ENCODE measurements at places on chromosomes 3 and 15.
A peak's percentile ranks its signal among the peaks of the same experiment; 100 is the strongest.

DNA sequence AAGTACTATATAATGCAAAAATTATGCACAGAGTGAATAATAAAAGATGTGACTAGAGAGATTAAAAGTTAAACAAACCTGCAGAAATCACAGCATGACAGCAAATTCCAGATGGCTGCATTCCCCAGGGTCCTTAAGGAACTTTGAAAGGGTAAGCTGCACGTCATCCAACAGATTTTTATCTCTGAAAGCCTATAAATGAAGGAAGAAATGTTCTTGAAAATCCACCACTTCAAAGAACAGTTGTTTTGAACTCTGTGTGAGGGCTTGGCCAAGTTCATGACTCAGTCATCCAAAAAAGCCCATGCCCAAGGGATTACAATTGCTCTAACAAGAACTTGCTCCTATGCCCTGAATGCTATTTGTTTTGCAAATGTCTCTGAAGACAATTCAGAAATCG lies 603.6 kb downstream of the PLOD2 start:
- DNase-seq, result no peak

DNA sequence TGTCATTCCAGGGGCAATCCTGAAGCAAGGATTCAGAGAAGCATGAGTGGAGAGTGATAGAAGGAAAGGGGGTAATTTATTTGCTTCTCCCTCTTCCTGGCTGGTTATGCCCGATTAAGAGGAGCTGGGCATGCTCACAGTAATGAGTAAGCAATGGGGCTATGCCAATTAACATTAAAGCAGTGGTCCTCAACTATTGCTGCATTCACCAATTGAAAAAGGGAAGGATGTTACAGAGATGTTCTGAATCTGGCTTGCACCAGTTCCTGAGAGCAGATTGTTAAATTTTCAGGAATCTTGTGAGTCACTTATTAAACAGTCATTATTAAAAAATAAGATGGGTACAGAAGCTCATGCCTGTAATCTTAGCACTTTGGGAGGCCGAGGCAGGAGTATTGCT lies 85.9 kb upstream of the ZBTB20 start:
- DNase-seq, result no peak

GRCh38 chr15:23395030-23395692 lies 40.6 kb downstream of the GOLGA8S start:
- DNase-seq, result peak; percentile 56

DNA sequence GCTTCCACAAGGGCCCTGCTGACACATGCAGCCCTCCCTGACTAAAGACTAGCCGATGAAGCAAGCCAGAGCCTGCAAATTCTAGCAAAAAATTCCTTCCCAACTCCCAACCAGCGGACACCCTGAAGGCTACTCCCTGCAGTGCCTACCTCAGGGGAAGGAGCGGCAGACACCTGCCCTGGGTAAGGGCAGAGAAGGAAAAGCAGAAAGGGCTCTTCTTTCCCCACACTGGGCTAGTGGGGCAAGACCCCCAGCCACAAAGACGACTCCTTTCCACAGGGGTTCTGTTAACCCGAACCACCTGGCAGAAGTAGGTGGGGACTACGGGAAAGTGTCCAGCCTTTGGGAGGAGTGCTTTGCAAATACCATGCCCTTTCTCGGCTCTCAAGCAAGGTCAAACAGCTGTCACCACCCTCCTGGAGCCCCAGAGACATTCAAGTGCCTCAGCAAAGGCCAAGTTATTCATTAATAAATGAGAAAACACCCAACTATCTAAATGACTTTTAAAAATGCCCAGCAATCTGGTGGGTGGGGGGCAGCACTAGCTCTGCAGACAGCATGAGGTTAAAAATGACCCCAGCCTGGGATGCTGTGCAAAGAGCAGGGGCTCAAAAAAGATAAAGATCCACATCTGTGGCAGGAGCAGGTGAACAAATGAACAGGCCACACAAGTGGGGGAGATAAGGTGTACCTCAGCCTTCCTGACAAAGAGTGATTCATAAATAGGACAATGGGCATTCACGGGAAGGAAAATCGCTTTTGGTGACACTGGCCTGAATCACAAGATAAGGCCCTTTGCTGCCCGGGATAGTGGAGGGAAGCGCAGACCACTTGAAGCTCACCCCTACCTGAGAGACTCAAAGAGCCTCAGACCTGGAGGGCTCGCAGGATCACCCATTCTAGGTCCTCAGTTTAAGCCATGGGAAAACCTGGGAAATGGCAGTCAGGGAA lies 33.0 kb downstream of the CCDC12 start:
- DNase-seq, result no peak

DNA sequence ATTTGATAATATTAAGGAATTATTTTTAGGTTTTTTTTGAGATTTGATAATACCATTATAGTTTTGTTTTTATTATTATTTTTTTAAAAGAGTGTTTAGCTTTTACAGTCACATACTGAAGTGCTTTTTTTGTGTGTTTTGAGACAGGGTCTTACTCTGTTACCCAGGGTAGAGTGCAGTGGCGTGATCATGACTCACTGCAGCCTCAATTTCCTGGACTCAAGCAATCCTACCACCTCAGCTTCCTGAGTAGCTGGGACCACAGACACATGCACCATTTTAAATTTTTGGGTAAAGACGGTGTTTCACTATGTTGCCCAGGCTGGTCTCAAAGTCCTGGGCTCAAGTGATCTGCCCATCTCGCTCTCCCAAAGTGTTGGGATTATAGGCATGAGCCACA lies 73.0 kb downstream of the SUMF1 start:
- DNase-seq, result no peak

GRCh38 chr3:135231737-135232136 lies 436.7 kb downstream of the EPHB1 start:
- no peak for DNase-seq

DNA sequence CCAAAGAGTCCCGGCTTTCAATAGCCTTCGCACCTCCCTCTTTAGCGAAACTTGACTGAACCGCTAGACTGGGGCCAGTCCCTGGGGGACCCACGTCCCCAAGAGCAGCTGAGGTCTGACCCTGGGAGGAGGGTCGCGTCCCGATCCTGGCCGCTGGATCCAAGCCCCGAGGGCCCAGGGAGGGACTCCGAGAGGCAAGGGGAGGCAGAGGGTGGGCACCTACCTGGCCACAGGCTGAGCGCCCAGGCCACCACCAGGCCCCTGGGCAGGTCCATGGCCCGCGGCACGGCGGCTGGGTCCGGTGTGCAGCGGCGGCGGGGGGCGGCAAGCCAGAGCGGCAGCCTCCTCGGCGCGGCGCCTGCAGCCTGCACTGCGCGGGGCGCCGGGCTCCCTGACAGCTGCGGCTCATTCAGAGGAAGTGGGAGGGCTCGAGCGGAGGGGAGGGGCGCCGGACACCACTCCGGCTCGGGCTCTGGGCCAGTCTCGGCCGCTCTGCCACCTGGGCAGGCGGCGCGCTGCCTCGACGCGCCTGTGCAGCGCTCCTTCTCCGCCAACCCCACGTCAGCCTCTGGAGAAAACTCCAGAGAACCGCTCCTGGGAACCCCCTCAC lies at the start of gene ITGA11:
Gene ITGA11 (minus strand): TSS at position 372 of the 610 bp plus-strand sequence. CDS start 97 bp downstream, at position 275.
- peak; percentile 89 for DNase-seq

- DNase-seq, result peak; percentile 99
Observed at GRCh38 chr3:4978204-4978965, 852 bp upstream of the BHLHE40 start.

DNA sequence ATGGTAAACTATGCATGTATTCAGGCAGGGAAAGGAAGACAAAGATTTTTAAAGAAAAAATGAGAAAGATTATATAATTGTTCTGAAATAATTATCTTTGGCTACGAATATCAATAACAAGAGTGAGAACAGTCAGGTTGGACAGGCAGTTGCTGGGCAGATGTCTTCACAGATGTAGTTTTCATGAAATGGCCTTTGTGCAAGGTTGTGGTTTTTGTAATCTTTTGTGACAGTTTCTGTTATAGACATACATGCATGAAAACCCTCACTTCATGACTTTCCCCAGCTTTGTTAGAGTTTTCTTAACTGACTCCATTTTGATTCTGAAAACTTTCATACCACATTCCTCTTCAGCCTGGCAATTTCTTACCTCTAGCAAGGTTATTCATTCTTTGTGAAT lies 34.9 kb upstream of the SLC25A36 start:
- DNase-seq, result no peak

GRCh38 chr15:91867581-91868026 lies 14.1 kb downstream of the SLCO3A1 start:
- peak; percentile 92 for DNase-seq

GRCh38 chr3:12465836-12466225 lies 18.4 kb upstream of the TSEN2 start:
- DNase-seq, result no peak

DNA sequence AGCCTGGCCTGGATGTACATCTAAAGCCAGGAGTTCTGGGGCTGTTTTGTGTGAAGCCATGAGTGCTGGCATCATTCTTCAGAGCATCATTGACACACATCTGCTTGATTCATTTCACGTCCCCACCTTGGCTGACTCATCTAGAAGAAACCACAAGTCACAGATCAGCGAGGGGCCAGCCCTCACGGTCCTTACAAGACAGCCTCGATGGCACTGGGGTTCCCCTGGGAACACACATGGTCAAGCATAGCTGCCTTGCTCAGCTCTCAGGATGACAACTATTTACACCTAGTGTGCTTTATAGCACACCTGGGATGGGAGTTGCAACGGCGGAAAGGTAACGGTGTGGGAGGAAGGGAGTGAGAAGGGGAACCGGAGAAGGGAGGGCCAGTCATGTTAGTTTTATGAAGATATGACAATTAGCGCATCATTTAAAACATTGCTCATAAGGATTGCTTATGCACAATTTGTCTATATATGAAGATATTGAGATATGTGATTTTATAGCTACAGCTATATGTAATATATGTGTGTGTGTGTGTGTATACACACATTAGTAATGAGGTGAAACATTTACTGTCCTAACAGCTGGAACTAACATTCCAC lies 227.1 kb downstream of the RPLP1 start:
- DNase-seq, result no peak

- DNase-seq, result no peak
Observed at GRCh38 chr3:16174976-16175901, 759 bp downstream of the GALNT15 start.

- no peak for DNase-seq
Observed at GRCh38 chr15:78308422-78309032, 9.1 kb upstream of the SKIC8 start.

DNA sequence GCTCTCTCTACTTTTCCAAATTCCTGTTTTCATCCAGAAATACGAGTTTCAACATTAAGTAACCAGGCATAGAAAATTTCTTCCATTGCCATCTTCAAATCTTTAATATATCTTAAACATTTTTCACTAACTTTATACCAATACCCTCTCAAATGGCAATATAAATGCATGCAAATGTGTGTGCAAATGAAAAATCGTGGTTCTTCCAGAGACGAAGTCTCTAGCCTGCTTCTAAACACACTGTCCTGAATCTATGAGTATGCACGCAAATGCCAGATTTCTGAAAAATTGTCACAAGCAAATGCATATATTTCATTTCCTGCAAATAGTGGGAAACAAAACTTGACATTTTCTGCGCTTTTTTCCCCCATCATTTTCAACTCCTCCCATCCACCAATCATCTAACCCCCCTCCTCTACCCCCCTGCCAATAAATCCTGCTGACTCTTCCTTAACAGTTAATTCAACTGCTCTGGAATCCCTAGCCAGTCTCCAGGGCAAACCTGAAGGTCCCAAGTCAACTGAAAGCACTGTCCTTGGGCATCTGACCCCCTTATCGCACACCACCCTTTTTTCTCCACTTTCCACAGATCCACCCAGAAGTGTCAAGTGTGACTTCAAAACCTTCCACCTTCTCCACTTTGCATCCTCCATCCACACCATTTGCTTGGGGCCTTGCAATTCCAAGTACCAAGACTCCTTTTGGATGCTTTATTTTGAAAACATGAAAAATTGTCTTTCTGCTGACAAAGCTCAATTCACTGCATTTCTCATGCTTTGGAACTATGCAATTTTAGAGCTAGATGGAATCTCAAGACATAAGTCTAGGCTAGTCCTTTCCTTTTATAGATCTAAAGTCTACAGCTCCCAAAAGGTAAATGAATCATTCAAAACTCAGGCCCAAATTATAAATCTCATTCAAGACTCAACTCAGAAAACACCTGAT lies 144.7 kb downstream of the OSBPL10 start:
- no peak for DNase-seq

DNA sequence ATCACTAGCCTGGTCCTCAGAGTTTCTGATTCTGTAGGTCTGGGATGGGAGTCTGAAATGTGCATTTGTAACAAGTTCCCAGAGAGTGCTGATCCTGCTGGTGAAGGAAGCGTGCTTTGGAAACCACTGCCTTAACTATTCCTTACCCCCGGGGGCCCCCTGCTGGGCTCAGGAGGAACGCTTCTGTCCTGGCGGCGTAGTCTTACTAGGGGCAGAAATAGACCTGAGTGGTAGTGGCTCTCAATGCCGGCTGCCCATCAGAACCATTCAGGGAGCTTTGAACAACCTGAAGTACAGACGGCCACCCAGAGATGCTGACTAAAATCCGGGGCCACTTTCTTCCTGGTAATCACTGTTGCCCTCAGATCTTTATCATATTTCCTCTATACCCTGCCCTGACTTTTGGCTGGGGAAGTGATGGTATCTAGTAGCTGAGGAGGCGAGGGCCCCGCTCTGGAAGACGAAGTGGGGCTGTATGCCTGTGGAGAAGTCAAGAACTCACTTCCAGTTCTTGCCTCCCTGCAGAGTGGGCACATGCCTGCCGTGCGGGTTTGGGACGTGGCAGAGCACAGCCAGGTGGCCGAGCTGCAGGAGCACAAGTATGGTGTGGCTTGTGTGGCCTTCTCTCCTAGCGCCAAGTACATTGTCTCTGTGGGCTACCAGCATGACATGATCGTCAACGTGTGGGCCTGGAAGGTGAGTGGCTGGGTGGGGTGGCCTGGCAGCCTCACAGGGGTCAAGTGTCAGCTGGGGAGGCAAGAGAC lies 16.3 kb upstream of the JMJD7 start:
- peak; percentile 89 for DNase-seq

GRCh38 chr3:185984203-185984602 lies 46.4 kb upstream of the TRA2B start:
- no peak for DNase-seq

DNA sequence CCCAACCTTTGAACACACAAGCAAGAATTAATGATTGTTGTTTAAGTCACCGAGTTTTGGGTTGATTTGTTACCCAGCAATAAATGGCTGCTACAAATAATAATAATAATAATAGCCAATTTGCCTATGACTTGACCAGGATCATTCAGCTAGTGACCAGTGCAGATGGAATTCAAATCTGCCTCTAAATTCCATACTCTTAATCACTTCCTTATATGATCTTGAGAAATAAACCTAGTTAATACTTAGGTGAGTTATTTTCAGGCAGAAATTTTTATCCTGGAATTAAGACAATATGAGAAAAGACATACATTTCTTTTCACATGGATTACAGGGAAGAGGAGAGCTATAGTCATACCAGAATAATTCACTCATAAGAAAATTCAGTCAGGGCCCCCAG lies 116.0 kb upstream of the GALNT15 start:
- DNase-seq, result no peak

DNA sequence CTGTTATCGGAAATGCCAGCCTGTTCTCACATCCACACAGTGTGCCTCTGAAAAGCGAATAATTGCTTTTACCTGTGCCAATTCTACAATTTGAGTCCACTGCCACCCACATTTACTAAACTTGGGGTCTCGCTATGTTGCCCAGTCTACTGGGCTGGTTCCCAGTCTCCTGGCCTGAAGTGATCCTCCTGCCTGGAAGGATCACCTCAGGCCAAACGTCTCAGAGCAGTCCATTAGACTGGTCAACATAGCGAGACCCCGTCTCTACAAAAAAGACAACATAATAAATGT lies 827 bp upstream of the INO80 start:
- DNase-seq, result no peak

- no peak for DNase-seq
Observed at GRCh38 chr15:80437334-80437891, 33.2 kb downstream of the ARNT2 start.

GRCh38 chr15:86317384-86317740 lies 237.7 kb downstream of the AGBL1 start:
- no peak for DNase-seq
